Activated T-cell treated with anti-CD3 and anti-CD28 coated beads, Interleukin-2, amount 50 U/mL, for 48 hours (primary cell): ENCODE measurements at places on chromosomes 6 and 20.

DNA sequence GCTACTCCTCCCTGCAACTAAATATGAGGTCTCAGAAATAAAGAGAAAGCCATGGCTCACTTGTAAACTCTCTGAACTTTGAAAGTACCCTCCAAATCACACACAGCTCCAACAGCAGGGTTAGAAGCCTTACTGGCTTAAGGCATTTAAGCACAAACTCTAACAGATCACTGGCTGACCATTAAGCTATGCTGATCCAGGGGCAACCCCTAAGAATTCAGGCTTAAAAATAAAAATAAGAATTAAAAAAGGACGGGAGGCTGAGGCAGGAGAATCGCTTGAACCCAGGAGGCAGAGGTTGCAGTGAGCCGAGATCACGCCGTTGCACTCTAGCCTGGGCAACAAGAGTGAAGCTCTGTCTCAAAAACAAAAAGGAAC lies 21.8 kb downstream of the HLA-E start:
- no peak for DNase-seq

DNA sequence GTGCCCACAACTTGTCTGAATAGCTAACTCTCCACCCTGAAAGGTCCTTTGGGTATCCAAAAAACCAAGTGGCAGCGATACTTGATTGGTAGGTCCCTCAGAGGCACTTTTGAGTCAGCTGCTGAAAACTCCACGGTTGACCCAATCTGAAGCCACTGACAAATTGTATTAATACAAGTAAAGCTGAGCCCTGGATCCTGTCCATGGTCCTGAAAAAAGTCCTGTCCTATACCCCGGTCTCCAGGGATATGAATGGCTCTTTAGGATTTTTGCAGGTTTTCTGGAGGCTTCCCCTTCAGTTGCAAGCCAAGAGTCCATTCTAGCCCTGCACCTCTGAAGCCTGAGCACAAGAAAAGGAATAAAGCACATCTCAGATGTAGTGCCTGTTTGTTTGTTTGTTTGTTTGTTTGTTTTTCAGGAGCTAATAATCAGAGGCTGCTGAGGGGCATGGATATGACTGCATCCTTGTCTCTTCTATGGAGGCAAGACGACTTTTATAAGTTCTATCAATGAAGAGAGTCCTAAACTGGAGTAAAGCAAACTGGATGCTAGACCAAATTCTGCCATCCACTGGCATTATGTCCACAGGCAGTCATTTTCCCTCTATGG lies 1.7 kb upstream of the SLC12A5 start:
- no peak for DNase-seq

DNA sequence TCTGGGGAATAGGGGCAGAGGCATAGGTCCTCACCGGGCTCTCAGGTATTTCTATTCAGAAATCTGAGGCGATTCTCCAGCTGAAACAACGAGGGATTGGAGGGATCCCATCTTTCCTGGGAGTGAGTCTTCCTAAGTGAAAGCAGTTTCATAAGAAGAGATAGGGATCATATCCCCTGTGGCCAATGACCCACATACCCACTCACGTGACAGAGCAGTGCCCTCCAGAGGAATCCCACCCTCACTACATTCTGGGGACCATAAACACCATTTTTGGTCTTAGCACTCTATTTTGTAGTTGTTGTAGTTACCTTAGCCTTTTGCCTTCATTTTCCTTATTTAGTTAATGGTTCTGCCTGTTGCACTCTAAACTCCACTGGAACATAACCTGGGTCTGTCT lies 121.1 kb downstream of the GPR63 start:
- no peak for DNase-seq

GRCh38 chr6:16238963-16239797 lies 793 bp downstream of the GMPR start:
- DNase-seq, result peak; percentile 39

GRCh38 chr6:33490198-33490597 lies 35.8 kb downstream of the ZBTB9 start:
- no peak for DNase-seq

- no peak for DNase-seq
Observed at GRCh38 chr6:17585766-17586490, 14.2 kb upstream of the FAM8A1 start.

DNA sequence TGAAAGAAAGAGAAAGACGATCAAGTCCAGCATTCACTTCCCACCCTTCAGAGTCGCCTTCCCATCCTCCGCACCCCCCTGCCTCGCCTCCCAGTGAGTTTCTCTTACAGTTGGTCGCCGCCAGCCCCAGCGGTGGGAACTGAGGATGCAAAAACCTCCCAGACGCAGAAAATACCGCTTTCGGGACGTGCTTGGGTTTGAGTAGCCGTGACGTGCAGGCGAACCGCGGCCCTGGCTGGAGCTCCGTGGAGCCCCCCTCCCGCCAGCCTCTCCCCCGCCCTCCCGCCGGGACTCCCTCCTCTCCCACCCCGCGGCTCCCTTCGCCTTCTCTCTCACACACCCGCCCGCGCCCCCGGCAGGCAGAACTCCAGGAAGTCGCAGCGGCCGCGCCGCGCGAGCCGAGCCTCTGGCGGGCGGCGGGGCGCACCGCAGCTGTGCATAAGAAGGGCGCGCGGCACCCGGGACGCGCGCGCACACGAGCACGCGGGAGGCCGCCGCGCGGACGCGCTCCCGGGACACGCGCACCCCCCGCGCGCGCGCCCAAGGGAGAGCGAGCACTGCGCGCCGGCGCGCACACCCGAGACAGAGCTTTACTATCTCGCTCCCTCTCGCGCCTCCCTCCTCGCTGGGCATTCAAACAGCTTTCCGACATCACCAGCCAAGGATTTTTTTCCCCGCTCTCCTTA lies at the start of gene ADGRB3:
Gene ADGRB3 (plus strand): TSS at position 557 of the 686 bp plus-strand sequence. CDS start 3,394 bp downstream, outside the sequence.
- peak; percentile 34 for DNase-seq

DNA sequence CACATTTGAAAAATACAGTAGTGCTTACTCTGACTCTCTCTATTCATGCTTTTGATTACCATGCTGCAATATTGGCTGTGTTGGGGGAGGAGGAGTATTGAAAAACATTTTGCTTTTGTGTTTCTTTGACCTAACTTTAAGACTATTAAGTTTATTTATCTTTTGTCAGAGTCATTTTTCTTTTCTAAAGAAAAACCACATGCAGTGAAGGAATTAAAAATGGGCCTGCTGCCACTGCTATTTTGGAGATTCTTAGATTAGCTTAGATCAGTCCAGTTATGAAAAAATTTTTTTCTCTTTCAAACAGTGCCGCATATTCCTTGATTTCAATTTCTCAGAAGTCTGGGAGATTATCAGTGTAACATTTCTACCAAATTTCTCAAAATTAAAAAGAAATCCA lies 36.1 kb downstream of the BCKDHB start:
- DNase-seq, result no peak

- DNase-seq, result no peak
Observed at GRCh38 chr6:125066140-125066539, 87.4 kb upstream of the TPD52L1 start.

- no peak for DNase-seq
Observed at GRCh38 chr6:10545482-10545881, 24.3 kb downstream of the GCNT2 start.

DNA sequence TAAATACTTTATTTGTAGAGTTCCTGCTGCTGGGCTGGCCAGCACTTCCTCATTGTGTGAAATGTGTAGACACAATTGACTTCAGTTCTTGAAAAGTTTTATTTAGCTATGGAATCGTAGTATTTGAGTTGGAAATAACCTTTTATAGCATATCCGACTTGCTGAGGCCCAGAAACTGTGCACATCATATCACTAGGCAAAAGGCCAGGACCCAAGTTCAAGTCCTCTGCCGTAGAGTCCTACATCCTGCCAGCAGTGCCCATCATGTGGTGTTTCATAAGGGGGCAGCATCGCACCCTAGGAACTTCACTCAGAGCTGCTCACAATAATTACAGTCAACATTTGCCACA lies 207.7 kb upstream of the SNX9 start:
- no peak for DNase-seq
